ENCODE measurements at places on chromosomes 3 and 15. TPM values are rescaled to one million over a fixed set of nuclear protein-coding genes. Genes with fewer than 3 reads are reported as not detected.

The AGBL1 gene
- not detected for total RNA-seq

The DNASE1L3 gene
- not detected for total RNA-seq

The STRIT1 gene
- not detected for total RNA-seq

The SCG5 gene
- 0.67 TPM for total RNA-seq

The NR1I2 gene
- total RNA-seq = not detected

The CLEC3B gene
- not detected for total RNA-seq

The EIF4A2 gene
- 219 TPM for total RNA-seq

The EFCAB12 gene
- 0.54 TPM for total RNA-seq

The PLS1 gene
- total RNA-seq = 36.1 TPM

The ARGFX gene
- total RNA-seq = not detected

The PAK6 gene
- 6.3 TPM for total RNA-seq

The THOC7 gene
- 64.3 TPM for total RNA-seq

The HTR3E gene
- total RNA-seq = not detected

The NDUFAF3 gene
- 101 TPM for total RNA-seq

The TGM5 gene
- not detected for total RNA-seq

The GOLGA8G gene
- not detected for total RNA-seq

The ACP3 gene
- not detected for total RNA-seq

The SNX22 gene
- total RNA-seq = 2.3 TPM

The SPINK8 gene
- total RNA-seq = not detected

The SERINC4 gene
- not detected for total RNA-seq

The GRAMD1C gene
- total RNA-seq = 3.9 TPM

The CD96 gene
- not detected for total RNA-seq

The C15orf39 gene
- total RNA-seq = 17.6 TPM

The GAP43 gene
- not detected for total RNA-seq

The TM6SF1 gene
- 0.69 TPM for total RNA-seq

The THBS1 gene
- 61.9 TPM for total RNA-seq

The C3orf52 gene
- 12.6 TPM for total RNA-seq

The BFSP2 gene
- total RNA-seq = 0.67 TPM

The NTRK3 gene
- not detected for total RNA-seq

The MME gene
- total RNA-seq = 1.6 TPM

The PPM1L gene
- total RNA-seq = 23.8 TPM

The WWTR1 gene
- 298 TPM for total RNA-seq

The MOBP gene
- not detected for total RNA-seq

The ITIH1 gene
- 0.31 TPM for total RNA-seq

The TMEM108 gene
- total RNA-seq = 0.41 TPM

The MRPS11 gene
- 76.9 TPM for total RNA-seq

The DPPA4 gene
- total RNA-seq = 0.26 TPM

The ROBO1 gene
- 61.6 TPM for total RNA-seq

The ATP13A4 gene
- not detected for total RNA-seq

The MED12L gene
- total RNA-seq = 2.8 TPM

The SHQ1 gene
- total RNA-seq = 21.0 TPM

The ARHGAP11A gene
- total RNA-seq = 124 TPM

The KIF7 gene
- 6.5 TPM for total RNA-seq

The GPR149 gene
- not detected for total RNA-seq

The GOLGA6L7 gene
- total RNA-seq = not detected

The ALPK3 gene
- total RNA-seq = 1.0 TPM

The NOX5 gene
- 0.26 TPM for total RNA-seq

The SPATA12 gene
- total RNA-seq = 0.10 TPM

The ISLR gene
- total RNA-seq = 0.28 TPM

The TTC21A gene
- 7.7 TPM for total RNA-seq

The ADAMTS17 gene
- total RNA-seq = 1.6 TPM

All from Panc1 (cell line).